Testis (tissue), 5 donors: ENCODE measurements at places on chromosomes 3 and 15. TPM values are rescaled to one million over a fixed set of nuclear protein-coding genes. Genes with fewer than 3 reads are reported as not detected.

- DNase-seq = no peak
Measured at GRCh38 chr3:149449799-149450198, 24.7 kb upstream of the TM4SF4 start.

The GP9 gene
- polyA plus RNA-seq = 2.1 TPM

DNA sequence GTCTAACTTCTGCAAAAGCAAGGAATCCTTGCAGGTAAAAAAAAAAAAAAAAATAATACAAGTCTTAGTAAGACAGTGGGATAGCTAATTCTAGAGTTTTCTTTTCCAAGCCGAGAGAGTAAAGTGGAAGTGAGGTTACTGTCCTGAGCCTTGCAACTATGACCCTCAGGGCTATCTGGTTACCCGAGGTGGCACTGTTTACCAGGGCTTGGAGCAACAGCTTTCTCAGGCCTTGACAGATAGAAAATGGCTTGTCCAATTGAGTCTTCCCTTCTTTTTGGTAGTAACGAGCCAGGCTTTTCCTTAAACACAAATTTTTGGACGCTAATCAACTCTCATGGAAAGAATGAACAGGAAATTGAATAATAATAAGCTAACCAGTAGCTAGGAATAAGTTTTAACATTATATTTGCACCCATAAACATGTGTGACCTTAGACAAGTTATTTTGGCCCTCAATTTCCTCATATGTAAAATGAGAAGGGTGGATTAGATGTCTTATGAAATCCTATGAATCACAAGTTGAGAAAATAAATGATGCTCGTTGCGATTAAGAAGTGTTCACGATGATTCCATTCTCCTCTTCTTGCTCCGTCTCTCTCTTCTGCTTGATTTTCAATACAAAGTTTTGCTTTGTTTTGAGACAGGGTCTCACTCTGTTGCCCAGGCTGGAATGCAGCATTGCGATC, 236.9 kb upstream of the KBTBD8 start:
- no peak for DNase-seq

DNA sequence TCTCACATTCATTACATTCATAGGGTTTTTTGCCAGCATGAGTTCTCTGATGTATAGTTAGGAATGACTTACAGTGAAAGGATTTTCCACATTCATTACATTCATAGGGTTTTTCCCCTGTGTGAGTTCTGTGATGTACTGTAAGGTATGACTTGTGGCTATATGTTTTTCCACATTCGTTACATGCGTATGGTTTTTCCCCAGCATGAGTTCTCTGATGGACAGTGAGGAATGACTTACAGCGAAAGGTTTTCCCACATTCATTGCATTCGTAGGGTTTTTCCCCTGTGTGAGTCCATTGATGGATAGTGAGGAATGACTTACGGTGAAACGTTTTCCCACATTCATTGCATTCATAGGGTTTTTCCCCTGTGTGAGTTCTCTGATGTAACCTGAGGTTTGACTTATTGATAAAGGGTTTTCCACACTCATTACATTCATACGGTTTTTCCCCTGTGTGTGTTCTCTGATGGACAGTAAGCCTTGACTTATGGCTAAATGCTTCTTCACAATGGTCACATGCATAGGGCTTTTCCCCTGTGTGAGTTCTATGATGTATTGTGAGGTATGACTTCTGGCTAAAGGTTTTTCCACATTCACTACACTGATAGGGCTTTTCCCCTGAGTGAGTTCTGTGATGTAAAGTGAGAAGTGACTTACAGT, 47.4 kb downstream of the ZNF717 start:
- no peak for DNase-seq

The TCF12 gene
- 51.8 TPM for polyA plus RNA-seq

The LTK gene
- 2.9 TPM for polyA plus RNA-seq

DNA sequence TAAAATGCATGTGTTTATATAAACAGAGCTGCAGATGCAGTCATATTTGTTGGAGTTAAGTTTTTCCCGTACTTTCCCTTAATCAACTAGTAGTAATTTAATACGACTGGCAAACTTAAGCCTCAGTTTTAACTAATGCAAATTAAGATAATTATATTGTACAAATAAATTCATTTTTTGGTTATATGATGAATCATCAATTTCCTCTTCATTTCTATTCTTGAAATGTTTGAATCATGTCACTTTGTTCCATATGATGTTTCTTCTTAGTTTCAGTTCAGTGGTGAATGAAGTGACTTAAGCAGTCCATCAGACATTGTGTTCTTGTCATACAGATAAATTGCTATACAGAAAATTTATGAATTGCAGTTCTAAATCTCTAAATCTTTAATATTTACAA, 1361.2 kb upstream of the EPHA6 start:
- DNase-seq = no peak

GRCh38 chr3:155497930-155498647, 204.6 kb upstream of the STRIT1 start:
- no peak for DNase-seq

The LYSMD2 gene
- polyA plus RNA-seq = 21.1 TPM

The DAPK2 gene
- polyA plus RNA-seq = 5.9 TPM

The GASK1A gene
- polyA plus RNA-seq = 6.2 TPM

- no peak for DNase-seq
Measured at GRCh38 chr3:134145183-134145582, 105.5 kb downstream of the RYK start.

- DNase-seq = no peak
Measured at GRCh38 chr15:38325648-38325990, 73.0 kb downstream of the SPRED1 start.

DNA sequence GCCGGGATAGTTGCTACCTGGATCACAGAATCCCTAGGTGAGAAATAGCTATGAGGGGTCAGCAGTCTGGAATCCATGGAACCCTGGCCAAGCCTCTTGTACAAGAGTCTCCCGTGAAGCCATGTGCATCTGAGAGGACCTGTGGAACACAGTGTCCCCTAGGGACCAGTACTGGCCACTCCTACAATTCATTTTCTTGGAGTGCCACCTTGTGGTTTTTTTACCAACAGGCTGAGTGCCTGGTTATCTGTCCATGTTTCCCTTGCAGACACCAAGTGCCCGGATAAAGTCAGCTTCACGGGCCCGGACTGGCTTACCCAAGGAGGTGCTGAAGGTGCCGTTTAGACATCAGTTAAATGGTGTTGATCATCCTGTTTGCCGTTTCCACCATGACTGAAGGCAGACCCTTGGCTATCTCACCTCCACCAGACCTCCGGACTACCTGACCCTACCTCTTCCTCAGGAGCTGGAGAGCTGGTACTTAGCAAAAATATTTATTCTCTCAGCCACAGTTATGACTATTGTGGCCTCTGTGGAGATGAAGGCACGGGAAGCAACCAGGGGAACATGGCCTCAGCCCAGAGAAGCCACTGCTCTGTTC, 93.9 kb downstream of the RBPMS2 start:
- DNase-seq = peak; percentile 74

The CPLX3 gene
- 3.6 TPM for polyA plus RNA-seq

DNA sequence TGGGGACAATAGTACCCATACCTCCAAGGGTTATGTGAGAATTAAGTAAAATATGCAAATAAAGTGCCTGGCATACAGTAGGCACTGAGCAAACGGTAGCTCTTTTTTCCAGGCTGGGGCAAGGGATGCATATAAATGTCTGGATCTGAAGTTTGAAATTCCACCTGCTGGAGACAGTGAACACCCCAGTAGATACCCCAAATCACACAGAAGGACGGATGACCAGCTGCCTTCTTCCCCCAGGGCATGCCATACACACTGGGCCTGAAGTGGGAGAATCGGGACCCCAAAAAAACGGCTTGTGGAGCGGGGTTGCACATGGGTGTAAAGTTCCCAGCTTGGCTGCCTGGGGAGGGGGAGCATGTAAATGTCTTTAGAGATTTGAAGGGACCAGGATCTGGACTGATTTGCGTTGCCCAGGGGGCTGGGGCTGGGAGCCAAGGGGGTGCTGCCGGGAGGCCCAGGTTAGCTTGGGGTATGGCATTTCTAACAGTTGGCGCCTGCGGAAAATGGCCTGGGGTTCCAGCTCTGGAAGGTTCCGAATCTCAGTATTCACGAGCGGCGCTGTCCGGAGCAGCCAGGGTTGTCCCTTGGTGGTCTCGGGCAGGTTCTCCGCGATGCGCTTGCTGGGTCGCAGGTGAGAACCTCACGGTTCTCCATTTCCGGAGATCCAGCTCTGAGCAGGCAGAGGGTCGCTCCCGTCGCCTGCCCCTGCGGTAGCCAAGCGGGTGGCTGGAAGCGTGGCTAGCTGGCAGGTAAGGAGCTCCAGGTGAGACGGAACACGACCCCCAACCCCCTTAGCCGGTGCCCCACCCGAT, 42.6 kb upstream of the POLG start:
- no peak for DNase-seq

The SLC2A2 gene
- polyA plus RNA-seq = 0.12 TPM

The TMEM158 gene
- polyA plus RNA-seq = 5.9 TPM

DNA sequence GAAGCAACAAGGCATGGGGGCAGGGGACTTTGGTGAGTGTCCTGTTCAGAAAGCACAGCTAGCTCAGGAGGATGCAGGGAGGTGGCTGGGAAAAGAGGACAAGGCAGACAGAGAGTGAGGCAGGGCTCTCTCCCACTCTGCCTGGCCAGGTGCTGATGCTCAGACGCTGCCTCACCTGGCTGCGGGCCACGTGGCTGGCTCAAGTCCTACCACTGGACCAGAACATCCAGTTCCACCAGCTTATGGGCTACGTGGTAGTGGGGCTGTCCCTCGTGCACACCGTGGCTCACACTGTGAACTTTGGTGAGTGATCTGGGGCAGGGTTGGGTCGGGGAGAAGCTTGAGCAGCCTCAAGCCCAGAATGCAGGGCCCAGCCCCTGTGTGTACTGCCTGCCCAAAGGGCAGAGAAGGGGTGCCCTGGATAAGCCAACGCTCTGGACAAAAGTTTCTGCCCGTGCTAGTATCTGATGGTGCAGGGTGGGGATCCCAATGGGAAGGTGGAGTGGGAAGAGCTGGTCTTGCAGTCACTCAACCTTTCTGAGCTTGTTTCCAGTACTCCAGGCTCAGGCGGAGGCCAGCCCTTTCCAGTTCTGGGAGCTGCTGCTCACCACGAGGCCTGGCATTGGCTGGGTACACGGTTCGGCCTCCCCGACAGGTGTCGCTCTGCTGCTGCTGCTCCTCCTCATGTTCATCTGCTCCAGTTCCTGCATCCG, 20.9 kb downstream of the NOX5 start:
- DNase-seq = no peak

The RBP2 gene
- not detected for polyA plus RNA-seq

DNA sequence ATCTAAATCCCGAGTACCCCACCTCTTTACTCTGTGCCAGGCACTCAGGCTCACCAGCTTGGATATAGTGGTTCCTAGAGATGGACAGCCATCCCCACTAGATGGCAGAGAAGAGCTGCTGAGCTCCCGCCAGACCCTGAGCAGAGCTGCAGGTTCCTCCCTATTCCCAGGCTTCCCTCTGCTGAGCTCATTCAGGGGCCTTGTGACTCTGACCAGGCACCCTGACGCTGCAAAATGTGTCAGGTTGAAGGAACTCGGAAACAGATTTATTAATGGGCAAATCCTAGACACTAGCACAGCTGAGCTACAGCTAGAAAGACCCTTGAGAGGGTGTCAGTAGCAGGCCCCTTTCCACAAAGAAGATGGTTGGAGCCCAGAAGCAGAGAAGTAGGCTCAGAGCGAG, 38.2 kb upstream of the RHO start:
- peak; percentile 92 for DNase-seq

DNA sequence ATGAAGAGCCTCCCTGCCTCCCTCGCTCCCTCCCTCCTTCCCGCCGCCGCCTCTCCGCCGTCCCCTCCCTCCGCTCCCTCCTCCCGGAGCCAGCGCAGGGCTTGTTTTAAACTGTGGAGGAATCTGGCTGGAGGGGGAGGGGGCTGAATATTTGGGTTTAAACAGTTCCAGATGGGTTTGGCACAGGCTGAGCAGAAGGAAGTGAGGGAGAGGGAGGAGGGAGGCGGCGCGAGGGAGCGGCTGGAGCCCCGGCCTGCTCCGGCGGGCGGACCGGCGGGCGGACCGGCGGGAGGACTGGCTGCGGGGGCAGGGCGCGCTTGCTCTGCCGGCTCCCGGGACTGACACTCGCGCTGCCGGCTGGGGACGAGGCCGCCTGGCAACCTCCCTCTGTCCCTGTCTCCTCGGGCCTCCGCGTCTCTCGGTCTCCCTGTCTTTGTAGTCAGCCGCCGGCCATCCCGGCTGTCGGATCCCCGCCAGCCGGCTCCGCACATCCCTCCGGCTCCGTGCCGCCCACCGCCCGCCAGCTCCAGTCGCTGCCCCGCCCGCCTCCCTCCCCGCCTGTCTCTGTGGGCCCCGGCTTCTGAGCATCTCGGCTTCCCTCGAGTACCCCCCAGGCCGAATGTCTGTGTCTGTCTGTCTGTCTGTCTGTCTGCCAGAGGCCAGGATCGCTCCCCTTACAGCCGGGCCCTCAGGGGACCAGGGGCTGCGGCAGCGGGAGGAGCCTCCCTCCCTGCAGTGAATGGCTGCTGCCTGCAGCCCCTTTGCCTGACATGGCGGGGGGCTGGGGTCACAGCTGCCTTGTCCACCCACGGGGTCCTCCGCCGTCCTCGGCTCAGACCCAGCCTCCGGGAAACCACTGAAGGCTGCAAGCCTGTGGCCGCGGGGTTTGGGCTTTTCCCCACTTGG, 7.6 kb downstream of the EPHB3 start:
- DNase-seq = peak; percentile 86

DNA sequence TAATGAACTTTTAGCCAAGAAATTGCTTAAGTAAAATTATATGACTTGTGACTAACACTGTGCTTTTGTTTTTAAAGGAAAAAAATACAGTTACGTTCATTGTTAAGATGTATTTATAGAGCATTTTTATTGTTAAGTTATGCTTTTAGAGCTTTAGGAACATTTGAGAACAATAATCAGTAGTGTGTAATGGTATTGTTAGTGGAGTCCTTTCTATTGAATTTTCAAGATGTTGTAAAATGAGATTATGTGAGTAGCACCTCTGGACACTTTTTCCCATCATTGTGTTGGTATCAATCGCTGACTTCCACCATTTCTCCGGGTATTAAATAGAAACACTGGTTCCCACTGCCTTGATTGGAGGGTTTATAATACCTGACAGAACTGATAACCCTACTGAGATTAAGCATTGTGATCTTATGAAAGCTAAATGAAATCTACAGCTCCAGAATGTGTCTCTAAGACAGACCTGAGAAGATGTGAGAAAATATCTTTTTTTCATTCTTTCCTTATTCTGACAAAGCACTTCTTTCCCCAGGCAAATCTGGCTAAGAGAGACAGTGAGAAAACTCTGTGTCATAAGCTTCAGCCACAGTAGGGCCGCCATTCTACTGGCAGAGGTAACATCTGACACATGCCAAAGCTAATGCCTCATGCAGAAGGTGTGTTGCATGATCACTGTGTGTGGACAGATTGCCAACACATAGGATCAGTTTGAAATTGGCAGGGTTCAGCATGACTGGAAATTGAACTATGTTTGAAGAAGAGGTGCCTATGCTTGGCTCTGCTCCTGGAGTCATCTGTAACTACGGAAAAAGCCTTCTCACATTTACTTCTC, 610.8 kb downstream of the MECOM start:
- DNase-seq = no peak

The NANOGP8 gene
- 1.1 TPM for polyA plus RNA-seq

The CHST13 gene
- 21.4 TPM for polyA plus RNA-seq

DNA sequence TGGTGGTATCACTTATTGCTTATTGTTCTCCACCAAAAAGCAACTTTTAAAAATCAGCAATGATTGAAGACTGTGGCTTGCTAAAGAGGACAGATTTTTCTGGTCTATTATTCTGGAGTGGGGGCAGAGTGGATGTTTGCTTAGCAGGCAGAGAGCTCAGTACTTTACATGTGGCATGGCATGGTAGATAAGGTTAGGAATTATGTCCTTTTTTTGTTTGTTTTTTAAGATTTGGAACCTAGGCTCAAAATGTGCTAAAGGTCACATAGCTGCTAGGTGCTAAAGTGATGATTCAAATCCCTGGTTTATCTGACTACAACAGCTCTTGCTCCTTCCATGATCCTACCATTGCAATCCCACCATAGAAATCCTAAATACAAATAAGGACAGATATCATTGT, 331.0 kb upstream of the ADAMTS9 start:
- no peak for DNase-seq

The ACP3 gene
- polyA plus RNA-seq = 2.6 TPM

The THBS1 gene
- 12.6 TPM for polyA plus RNA-seq
